Body of pancreas (tissue), 4 donors: ENCODE measurements at places on chromosomes 4 and X. TPM values are rescaled to one million over a fixed set of nuclear protein-coding genes. Genes with fewer than 3 reads are reported as not detected.

DNA sequence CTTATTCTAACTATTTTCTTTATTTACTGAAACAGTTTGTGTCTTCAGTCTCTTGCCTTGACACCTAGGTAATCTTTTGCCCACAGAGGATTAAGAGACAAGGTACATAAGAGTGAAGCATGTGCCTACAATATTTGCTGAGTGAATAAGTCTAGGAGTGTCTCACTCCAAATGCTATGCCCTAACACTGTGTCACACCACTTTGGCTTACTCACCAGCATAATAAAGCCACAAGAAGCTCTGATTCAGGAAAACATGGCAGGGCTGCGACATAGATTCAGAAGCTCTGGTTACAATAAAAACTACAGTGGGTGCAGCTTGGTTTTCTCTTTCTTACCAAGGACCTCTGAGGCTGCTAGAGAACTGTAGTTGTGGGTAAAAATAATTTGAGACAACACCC lies 127.1 kb downstream of the RBM46 start:
- no peak for DNase-seq

DNA sequence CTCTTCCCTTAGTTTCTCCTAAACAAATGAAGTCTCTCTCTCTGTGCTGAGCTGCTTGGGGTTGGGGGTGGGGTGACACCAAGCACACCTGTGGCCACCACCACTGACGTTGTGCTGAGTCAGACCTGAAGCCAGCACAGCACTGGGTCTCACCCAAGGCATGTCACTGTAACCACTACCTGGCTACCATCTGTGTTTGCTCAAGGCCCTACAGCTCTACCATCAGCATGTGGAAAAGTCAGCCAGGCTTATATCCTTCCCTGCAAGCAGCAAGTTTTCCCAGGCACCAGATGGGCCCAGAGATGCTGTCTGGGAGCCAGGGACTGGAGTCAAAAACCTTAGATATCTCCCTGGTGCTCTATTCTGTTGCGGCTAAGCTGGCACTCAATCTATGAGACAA lies 6.9 kb downstream of the CXCL10 start:
- peak; percentile 91 for DNase-seq

GRCh38 chr4:14441561-14441960 lies 560.7 kb upstream of the CPEB2 start:
- no peak for DNase-seq

- DNase-seq = no peak
Measured at GRCh38 chr4:110041735-110042134, 129.1 kb downstream of the EGF start.

DNA sequence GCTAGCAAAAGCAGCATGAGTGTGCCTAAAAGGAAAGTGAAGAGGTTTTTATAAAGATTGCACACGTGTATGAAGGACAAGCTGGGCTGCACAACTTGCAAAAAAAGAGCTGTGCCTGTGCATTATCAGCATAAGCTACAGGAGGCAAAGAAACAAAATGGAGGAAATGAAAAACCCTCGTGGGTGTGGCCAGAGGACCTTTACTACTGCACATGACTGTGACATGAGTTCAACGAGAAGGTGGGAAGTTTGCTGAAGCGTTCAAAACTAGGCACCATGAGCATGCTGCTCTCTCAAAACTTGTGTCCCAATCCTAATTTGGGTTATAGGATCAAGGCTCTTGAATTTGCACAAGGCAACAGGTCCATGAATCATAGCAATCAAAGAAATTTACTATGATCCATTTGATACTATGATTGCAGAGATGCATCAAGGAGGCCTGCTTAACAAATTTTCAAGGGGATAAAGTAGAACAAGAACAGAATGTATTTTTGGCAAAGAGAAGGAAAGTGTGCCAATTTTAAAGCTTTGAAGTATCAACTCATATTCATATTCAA lies 38.1 kb upstream of the CXorf38 start:
- DNase-seq = no peak

GRCh38 chrX:40146262-40147125 lies 48.7 kb upstream of the BCOR start:
- DNase-seq = peak; percentile 57

DNA sequence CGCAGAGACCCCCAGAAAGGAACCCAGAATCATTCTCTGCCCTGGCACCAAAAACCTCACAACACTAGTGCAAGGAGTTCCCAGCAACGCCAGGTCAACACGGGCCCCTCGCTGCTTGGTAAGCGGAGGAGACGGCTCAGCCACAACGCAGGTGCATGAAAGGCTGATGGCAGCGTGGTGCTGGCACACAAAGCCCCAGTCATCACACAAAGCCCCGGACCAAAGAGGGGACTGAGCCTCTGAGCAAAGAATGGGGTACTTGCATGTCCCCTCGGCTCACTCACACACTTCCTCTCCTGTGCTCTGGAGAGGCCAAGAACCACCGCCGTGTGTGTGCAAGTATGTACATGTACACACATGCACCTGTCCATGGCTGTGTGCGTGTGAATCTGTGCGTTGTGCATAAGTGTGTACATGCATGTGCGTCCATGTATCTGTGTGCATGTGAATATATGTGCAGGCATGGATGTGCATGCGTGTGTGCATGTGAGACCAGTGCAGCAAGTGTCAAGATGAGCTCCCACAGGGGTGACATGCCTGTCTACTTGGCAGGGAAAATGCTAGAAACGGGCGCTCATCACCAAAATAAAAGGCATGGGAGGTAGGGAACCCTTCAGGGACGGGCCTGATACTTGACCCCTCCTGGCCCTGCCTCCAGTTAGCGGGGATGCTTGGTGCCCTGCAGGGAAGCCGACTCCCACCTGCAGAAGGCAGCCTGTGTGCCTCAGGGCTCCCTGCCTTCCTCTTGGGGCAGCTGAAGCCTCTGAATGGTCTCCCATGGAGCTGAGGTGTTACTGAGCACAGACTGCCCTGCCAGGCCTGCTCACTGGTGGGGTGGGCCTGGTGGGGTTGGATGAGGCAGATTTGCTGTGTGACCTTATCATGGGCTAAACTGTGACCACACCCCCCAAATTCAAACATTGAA lies 60.4 kb downstream of the ZFYVE28 start:
- DNase-seq = no peak

GRCh38 chr4:69753686-69754085 lies 6.7 kb downstream of the SULT1B1 start:
- no peak for DNase-seq

DNA sequence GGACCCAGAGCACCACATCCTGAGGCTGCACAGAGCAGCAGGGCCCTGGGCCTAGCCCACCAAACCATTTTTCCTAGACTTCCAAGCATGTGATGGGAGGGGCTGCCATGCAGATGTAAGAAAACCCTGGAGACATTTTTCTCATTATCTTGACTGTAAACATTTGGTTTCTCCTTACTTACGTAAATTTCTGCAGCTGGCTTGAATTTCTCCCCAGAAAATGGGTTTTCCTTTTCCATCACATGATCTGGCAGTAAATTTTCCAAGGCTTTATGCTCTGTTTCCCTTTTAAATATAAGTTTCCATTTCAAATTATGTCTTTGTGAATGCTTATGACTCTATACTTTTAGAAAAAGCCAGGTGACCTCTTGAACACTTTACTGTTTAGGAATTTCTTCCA lies 945.9 kb upstream of the NDST4 start:
- DNase-seq = no peak

- no peak for DNase-seq
Measured at GRCh38 chr4:139844459-139845036, 178.9 kb downstream of the MGST2 start.

DNA sequence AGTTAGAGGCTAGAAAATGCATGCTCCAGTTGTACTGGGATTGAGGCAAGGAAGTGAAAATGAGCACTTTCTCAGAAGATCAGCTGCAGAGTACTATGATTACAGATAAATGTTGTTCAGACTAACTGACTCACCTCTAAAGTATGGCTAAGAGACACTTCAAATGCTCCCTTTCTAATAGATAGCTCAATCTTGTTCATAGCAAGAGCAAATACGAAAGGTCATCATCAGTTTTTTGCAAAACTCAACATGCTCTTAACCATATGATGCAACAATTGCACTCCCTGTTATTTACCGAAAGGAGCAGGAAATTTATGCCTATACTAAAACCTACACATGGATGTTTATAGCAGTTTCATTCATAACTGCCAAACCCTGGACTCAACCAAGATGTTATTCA lies 838.4 kb upstream of the INTU start:
- no peak for DNase-seq

DNA sequence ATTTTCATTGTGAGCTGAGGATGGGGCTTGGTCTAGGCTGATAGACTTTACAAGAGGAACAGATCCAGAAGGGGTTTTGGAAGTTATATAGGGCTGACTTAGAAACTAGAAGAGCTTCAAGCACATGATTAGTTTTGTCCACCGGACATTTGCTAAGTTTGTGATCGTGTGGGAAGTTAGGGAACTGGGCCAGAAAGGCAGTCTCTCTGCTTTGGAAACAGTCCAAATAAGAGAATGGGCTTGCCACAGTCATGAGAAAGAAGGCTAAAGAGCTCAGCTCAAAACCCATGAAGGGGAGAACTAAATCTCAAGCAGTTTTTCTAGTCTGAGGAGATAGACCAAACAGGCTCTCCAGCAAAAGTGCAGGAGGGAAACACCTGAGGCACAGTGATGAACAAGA lies 67.8 kb downstream of the ZNF674 start:
- DNase-seq = no peak

DNA sequence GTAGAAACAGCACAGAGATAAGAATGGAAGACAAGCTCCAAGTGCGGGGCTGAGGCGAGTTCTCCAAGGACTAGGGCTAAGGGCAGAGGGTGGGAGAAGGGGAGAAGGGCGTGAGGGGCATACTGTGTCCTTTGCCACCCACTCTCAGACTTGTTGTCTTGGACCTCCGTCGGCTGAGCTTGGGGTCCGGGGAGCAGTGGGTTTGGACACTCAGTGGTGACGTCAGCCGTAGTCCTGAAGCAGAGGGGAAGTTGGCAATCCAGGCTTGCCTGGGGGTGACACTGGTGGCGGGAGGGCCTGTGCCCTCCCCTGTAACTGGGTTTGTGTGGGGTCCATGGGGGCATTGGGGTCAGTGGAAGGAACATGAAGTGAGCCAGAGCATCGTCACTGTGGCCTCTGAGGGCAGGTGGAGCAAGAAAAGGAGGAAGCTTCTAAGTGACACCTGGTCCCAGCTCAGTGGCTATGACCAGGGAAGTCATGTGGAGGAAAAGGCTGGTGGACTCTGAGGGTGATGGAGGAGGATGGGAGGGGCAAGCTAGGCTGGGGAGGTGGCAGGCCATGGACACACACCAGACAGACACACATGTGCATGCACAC lies 17.6 kb downstream of the CD99 start:
- peak; percentile 22 for DNase-seq

DNA sequence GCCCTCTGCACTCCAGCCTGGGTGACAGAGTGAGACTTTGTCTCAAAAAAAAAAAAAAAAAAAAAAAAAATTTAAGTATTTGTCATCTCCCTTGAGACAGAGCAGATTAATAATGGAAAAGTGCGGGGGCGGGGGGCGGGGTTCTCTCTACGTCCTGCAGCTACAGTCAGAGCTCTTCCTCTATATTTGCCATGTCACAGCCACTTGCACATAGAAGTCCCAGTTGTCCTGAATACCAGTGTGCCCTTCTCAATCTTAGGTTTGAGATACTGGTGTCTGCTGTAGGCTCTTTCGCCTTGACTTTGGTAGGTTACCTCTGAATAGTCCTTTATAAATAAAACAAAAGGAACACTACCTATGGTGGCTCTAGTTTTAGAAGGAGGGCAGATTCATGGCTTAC lies 237.8 kb upstream of the PGRMC2 start:
- no peak for DNase-seq

DNA sequence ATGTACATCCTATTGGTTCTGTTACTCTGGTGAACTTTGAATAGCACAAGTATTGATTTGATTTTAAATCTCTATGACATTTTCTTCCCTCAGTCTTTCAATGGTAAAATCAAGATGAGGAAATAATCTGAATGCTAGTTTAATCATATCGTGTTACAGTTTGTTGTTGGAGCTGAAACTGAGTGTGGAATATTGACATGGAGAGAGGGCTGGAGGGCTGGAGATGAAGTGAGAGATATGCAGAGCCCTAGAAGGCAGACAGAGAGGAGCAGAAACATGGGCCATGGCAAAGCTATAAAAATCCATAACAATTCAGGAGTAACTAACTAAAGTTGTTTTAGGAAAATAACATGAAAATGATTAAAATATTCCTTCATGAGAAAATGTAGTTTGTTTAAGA lies 141.1 kb downstream of the BANK1 start:
- DNase-seq = no peak

DNA sequence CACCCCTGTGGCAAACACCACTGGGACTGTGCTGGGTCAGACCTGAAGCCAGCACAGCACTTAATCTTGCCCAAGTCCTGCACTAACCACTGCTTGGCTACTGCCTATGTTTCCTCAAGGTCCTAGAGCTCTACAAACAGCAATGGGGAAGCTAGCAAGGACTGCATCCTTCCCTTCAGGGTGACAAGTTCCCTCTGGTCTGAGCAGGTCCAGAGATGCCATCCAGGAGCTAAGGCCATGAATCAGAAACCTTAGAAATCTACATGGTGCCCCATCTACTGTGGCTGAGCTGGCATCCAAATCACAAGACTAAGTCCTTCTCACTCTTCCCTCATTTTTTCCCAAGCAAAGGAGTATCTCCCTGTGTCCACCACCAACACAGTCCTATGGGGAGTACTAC lies 239.7 kb upstream of the UGT8 start:
- no peak for DNase-seq

The SSX1 gene
- not detected for total RNA-seq

The CITED1 gene
- not detected for total RNA-seq

The RLIM gene
- 14.5 TPM for total RNA-seq

The HMGN5 gene
- total RNA-seq = 2.1 TPM

The TMPRSS11D gene
- total RNA-seq = not detected

The CWH43 gene
- total RNA-seq = not detected

The TLL1 gene
- total RNA-seq = 3.6 TPM

The UVSSA gene
- total RNA-seq = 26.0 TPM

The LETM1 gene
- 52.4 TPM for total RNA-seq
